Effector memory CD8-positive, alpha-beta T cell (primary cell): ENCODE measurements at places on chromosomes 11 and 22.

GRCh38 chr11:69887841-69888427, 68.7 kb upstream of the FGF3 start:
- no peak for DNase-seq

DNA sequence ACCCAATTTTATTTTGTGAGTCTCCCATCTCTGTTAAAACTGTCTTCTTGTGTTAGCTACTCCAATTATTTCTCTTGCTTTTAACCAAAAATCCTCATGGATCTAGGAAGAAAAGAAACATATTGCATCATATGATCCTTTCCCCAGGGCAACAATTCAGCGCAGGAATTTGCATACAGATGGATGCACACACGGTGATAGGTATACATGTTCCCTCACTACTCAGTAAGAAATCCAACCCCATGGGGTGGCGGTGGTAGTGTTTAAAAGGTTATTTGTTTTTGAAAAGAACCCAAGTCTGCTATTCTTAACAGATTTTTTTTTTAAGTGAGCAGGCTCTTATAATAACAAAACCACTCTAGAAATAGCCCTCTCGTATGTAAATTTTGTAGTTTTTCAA, 4.2 kb upstream of the SYN3 start:
- no peak for DNase-seq

DNA sequence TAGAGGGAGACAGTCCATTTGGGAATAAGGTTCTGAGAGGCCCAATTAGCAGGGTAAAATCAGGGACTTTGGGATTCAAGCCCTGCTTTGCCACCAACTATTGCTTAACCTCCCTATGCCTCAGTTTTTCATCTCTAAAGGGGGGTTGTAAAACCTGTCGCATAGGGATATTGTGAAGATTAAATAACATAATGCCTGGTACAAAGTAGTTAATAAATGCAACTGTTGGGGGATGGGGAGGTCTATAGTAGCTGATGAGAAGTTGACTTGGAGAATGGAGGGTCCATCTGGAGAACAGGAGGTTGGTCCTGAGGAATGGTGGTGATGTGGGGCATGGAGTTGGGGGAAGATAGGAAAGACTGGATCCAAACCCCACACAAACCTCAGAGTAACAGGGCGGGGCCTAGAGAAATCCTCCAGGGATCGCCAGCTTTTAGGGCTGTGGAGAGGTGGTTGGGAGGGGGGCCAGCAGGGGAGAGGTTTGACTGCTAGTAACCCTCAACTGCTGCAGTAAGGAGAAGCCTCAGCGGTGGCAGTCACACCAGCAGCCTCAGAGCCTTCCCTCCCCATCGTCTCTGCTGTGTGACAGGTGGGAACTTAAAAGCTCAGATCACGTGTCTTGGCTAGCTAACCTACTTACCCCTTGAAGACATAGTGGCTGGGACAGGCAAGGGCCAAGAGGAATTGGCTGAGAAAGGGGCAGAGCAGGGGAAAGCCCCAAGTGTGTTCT, 1.1 kb upstream of the ABCG4 start:
- peak; percentile 16 for DNase-seq

DNA sequence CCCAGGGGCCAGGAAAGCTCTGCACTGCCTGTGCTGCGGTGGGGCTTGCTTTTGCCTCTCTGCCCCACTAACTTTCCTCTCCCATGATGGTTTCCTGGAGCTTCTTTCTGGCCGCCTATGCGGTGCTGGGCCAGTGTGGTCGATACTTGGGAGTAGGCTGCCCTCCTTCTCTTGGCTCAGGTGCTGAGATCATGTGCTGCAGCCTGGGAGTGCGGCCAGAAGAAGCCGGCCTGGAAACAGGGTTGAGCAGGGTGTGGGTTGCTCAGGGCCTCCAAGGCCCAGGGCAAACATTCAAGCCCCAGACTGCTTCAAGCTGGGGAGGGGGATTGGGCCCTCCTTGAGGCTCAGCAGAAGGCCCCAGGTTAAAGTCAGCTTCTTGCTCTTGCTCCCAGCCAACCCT, 125.0 kb downstream of the NTM start:
- no peak for DNase-seq

DNA sequence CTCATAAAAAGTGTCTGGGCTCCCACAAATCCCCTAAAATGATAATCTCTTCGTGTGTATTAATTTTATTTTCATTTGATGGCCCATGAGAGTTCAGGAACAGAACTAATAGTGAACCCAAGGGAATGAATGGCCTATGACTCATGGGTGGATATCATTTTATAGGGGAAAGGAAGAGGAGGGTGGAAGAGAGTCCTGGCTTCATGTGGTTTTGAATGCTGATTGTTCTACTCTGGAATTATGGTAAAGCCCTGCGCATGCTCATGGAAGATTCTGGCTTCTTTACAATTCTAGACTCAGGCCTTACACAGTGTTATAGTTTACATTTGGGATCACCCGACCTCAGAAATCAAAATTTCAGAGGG, 35.2 kb downstream of the MAML2 start:
- DNase-seq = no peak

DNA sequence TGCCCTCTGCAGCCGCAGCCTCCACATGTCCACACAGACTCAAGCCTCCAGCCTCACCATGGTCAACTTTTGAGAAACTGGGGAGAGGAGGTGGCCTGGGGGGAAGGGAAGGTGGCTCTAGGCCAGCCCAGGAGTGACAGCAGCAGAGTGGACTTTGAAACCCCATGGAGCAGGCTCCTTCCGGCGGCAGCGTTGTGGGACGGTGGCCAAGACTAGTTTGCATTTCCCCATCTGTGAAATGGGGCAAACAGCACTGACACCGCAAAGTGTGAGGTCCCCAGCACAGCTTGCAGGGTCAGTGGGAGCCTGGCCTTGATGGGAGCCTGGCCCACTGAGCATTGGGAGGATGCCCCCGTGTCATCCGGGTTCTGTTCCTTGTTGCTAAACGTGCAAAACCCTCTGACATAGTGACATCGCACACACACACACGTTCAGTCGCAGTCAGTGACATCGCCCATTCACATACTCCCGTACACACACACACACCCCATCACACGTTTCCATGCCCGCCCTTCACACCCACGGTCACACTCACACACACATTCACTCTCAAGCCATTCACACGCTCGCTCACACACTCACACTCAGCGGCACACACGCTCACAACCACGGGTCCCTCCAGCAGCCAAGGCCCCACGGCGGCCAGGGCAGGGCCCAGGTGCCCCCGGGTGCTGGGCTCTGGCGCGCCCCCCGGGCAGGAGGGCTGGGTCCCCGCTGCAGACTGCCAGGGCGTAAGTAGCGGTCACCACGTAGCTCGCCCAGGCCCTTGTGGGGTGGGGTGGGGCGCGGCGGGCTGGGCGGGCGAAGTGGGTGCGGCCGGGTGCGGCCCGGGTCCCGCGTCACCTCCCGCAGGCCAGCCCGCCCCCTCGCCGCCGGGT, 585 bp downstream of the CYB5R3 start:
- peak; percentile 46 for DNase-seq
